ENCODE measurements at places on chromosomes 13 and 19.

GRCh38 chr19:57812226-57812625, 2.5 kb downstream of the ZNF552 start:
- no peak for DNase-seq

DNA sequence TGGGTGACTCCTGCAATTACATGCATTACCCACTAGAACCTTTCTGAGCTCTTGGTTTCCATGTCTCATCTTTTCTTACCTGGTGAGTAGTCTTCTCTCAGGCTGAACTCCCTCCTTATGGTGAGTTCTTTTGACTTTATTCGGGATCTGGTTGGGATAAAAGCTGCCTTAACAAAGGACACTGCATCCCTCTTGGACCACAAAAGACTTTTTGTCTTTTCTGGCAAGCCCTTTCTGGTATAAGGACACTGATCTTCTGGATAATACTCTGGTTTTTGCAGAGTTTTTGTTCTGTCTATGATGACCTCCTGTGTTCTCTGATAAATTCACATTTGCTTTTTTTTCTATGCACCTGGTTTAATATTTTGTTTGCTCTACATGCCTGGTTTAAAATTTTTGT, 66.7 kb downstream of the SLITRK1 start:
- DNase-seq: no peak

- no peak for DNase-seq
These were observed 10.2 kb downstream of the ANGPTL4 start for GRCh38 chr19:8373867-8374813.

- DNase-seq: no peak
These were observed 195.1 kb downstream of the VWA8 start for GRCh38 chr13:41765813-41766212.

DNA sequence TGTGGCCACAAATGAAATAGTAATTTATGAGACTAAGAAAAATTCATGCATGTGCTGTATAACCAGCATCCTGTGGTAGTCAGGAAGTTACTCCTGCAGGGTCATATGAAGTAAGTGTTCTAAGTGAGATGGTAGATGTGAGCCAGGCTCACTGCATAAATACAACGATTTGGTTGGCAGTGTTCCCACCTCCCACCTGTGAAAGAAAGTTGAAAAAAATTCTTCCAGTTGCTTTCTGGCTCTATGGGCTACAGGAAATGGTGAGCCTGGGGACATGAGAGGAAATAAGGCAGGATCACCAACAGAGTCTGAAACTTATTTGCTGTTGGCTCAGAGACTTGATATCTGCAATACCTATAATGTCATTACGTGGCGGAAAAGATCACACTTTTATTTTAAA, 301.7 kb upstream of the SPRY2 start:
- no peak for DNase-seq

DNA sequence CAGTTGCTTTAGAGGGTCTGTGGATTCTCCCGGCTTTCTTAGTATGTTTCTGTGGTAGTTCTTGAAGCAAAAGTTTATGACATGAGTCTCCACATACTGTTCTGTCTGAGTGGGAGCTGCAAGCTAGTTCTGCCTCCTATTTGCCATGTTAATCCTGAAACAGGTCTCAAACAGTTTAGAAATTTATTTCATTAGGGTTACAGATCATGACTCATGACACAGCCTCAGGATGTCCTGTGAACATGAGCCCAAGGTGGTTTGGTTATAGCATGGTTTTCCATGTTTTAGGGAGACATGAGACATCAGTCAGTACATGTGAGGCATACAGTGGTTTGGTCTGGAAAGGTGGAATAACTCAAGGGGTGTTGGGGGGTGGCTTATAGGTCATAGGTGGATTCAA, 77.5 kb downstream of the FNDC3A start:
- no peak for DNase-seq

DNA sequence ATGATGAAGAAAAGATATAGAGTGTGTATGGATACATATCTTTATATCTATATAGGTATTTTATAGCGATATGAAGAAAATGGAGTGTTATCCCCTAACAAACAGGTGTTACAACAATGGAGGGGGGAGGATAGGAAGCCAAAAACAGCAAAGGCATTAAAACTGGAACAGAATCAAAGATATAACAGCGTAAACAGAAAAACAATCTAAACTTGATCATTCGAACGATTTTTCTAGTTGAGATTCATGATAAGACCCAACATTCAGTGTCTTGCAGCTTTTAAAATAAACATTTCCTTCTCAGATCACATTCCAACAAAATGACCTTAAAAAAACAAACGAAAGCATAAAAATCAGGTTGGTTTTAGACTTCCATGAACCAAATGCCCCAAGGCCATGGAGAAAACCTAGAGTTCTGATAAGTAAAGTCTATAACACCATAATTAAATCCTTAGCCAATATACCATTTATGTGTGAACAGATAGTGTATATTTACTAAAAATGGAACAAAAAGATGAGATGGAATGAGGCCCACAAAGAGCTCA, 55.7 kb downstream of the CAB39L start:
- DNase-seq: no peak

GRCh38 chr19:40521276-40521675, 54.5 kb downstream of the SPTBN4 start:
- DNase-seq: no peak

GRCh38 chr19:1907563-1908363, 2.6 kb downstream of the ADAT3 start:
- DNase-seq: no peak

DNA sequence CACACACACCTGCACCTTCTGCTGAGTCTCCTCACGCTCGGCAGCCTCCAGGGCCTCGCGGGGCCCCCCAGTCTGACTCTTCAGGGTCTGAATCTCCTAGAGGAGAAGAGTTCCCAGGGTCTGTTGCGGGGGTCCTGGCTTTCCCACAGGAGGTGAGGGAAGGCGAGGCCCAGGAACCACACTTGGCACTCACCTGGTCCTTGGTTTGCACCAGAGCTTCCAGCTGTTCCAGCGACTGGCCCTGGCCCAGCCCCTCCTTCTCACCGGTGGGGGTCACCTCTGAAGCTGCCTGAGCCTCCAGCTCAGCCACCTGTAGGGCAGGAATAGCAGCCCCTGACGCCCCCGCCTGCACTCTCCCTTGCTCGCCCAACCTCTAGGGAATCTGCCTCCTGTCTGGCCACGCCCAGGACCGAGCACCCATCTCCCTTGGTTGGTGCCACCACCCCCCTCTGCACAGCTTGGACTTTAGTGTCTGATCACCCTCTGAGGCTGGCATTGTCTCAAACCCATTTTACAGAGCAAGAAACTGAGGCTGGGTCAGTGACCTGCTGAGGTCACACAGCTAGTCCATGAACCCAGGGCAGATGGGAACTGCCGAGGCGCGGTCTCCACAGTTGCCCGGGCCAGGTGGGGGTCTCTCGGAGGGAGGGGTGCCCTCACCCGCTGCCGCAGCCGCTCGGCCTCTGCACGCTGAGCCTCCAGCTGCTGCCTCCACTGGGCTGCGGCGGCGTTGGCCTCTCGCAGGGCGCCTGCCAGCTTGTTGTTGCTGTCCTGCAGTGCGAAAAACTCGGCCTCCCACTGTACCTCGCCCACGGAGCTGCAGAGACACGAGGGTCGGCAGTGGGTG, 9.5 kb downstream of the HOMER3 start:
- DNase-seq: no peak

GRCh38 chr13:90532861-90533492, 814.5 kb upstream of the MIR17HG start:
- no peak for DNase-seq

DNA sequence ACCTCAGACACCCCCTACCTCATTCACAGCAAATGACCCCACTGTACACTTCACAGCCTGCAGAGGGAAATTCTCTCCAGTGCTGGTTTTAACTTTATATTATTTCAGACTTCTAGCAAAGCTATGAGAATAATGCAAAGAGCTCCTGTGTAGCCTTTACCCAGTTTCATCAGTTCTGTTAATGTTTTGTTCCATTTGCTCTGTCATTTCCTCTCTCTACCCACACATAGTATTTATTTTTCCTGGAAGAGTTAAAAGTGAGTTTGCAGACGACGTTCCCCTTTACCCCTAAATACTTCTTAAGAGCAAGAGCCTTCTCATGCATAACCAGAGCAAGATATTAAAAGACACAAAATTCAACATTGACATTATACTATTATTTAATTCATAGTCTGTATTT, 49.9 kb upstream of the ADGRE1 start:
- no peak for DNase-seq

GRCh38 chr13:38703255-38703654, 16.4 kb downstream of the FREM2 start:
- no peak for DNase-seq

DNA sequence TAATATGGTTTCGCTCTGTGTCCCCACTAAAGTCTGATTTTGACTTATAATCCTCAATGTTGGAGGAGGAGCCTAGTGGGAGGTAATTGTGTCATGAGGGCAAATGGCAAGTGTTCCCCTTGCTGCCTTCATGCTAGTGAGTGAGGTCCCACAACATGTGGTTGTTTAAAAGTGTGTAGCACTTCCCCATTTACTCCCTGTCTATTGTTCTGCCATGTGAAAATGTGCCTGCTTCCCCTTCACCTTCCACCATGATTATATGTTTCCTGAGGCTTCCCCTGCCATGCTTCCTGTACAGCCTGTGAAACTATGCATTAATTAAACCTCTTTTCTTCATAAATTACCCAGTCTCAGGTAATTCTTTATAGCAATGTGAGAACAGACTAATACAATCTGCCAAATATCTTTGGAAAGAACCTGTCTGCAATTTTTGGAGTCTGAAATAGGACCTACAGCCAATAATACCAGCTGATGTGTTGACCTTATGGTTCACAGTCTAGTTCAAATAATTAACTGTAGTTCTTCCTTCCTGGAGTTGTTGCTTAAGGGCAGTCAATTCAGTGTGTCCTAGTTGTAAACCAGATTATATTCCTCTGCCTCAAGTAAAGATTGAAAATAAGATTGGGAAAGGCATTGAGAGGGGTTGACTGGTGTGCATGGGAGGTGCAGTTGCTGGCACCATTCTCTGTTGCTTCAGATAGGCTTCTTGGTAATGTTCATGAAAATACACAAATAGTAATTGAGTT, 1442.9 kb downstream of the SLITRK1 start:
- no peak for DNase-seq

DNA sequence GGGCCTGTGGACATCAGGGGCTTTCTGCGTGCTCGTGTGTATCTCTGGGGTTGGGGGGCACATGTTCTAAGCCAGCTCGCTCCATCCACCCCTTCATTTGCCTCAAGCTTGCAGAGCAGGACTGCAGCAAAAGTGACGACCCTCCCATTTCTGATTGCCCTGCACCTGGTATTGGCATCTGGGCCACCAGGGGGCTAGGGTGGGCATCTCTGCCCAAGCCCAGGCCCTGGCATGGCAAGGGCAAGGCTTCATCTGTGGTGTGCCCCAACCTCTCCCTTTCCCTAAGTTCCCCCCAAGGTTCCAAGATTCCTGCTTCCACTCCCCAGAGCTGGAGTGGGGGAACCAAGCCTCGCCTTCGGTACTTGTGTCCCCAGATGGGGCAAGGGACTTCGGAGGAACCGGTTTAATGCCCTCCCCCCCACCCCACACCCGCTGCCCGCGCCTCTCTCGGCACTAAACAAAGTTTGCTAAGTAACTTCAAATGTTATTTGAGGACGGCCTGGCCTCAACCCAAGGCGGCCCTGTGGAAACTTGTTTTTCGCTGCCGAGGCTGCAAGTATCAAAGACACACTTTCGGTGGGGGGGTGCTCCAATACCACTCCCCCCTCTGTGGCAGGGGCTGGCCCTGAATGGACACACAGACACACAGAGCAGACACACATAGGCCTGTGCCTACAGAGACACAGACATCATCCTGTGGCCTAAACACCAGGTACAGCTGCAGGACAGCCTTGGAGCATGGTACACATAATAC, 12.2 kb downstream of the NFIX start:
- DNase-seq: no peak

- no peak for DNase-seq
These were observed 352.6 kb downstream of the ENOX1 start for GRCh38 chr13:43434191-43434590.
